Stimulated activated CD4-positive, alpha-beta T cell treated with anti-CD3 and anti-CD28 coated beads, Interleukin-1b, Interleukin-23, amount 100 ng/mL, for 24 hours (primary cell): ENCODE measurements at places on chromosomes 7 and 10.

DNA sequence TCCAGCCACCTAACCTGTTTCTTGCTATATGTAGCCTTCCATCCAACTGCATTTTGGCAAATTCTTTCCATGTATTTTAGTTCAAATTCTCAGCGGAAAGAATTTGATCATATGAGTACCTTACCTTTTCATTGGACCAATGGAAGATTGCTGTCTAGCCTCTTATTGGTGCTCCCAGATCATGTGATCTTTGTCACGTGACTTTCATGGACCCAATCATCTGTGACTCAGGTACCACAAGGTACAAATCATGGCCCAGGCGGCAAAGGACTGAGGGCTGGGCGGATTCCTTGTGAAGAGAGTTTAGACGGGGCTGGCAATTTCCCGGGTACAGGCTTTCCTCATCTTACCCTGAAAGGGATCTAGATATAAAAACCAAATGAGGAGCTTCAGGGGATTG, 85.9 kb upstream of the TBX20 start:
- no peak for DNase-seq

- DNase-seq = no peak
Observed at GRCh38 chr7:113000316-113001020, 86.2 kb downstream of the GPR85 start.

DNA sequence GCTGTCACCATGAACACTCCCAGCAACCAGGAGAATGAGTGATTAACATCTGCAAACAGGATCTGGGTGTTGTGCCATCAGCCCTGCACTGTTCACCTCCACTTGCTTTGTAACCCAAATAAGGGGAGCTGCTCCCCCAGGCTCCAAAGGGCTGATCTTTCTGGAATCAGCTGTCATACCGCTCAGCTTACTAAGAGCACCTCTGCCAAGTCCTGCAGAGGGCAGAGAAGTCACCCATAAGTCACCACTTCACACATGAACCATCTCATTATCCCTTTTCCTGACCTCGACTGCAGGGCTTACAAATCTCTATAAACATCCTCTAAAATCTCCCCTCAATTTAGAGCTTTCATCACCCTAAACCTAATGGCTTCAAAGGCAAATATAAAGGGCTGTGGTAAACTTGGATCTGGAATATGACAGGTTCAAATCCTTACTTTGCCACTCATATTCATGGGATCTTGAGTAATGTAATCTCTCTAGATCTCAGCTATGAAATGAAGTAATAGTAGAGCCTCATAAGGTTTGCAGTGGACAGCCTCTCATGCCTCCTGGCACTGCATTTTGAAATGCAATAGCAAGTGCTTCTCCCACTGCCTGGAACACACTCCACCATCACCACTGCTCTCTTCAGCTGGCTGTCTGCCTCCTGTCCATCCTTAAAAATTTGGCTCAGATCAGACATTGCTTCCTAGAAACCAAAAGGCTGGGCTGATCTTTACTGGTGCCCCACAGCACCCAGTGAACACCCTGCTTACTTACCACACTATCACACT, 38.8 kb downstream of the ERLIN1 start:
- no peak for DNase-seq

DNA sequence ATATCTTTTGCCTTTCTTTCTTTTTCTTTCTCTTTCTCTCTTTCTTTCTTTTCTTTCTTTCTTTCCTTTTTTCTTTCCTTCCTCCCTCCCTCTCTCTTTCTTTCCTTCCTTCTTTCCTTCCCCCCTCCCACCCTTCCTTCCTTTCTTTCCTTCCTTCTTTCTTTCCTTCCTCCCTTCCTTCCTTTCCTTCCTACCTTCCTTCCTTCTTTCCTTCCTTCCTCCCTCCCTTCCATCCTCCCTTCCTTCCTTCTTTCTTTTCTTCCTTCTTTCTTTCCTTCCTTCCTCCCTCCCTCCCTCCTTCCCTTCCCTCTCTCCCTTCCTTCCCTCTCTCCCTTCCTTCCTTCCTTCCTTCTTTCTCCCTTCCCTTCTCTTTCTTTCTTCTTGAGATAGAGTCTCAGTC, 25.5 kb upstream of the CALN1 start:
- no peak for DNase-seq

DNA sequence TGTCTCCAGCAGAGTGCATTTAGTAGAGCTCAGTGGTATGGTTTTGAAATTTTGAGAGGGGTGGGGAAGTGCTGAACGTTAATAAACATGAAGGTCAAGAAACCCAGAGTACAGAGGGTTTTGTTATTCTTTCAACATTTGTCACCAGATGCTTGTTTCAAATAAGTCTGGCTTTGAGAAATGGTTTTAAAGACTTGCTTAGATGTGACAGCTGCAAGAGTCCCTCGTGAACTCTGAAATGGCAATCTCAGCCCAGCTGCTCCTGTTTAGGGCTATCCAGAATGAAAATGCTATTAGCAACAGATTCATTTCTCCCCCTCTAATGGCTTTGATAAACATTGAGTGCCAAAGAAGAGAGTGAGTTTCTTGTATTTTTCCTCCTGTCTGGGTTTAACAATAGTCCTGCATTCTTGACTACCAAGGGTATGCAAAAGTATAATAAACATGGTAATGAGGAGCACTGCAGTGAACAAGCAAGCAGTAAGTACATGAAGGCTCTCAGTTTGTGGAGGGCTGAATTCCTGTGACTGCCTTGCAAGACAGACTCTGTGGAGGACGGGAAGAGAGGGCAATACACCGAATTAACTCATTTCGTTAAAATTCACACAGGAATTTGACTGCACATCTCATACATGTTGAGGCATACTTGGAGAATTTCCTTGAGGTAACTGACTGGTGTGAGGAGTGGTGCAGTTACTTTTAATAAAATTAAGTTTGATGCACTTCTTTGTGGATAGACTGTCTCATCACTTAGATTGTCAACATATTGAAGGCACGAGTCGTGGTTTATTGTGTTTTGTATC, 490.9 kb downstream of the REEP3 start:
- DNase-seq = no peak

DNA sequence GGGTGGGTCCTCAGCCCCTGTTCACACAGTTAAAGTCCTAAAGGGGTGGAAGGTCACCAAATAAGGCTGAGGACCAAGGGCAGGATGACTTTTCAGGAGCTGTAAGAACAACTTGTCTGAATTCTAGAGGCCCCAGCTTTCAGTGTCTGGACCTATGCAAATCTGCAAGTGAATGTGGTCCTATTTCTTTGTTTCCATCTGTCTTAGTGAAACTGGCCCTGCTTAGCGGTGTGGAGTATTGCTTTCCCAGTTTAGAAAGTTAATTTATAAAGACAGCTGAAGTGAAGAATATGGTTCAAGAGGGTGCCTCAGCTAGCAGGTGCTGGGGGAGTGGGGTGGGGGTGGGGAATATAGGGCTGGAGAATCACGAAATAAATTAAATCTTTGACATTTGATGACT, 40.1 kb downstream of the HHEX start:
- no peak for DNase-seq
